ENCODE measurements at places on chromosomes 4 and X.
A peak's percentile ranks its signal among the peaks of the same experiment; 100 is the strongest.

- no peak for DNase-seq
These were observed 70.2 kb downstream of the AR start for GRCh38 chrX:67613996-67614395.

DNA sequence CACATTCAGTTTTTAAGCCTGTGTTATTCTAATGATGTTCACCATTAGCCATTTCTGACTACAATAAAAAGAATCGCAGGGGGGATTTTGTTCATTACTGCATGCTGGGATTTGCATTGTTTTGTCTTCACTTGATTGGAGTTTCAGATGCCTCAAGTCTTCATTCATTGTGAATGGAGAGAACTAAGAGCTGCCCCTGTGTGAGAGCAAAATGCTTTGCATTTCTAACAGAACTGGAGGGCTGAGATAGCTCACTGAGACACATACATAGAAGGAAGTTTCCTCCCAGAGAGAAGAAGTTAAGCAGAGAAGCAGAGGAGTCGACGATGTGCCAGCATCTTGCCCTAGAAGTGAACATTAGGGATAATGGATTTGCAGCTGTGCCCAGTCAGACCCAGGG, 113.5 kb upstream of the GATB start:
- peak; percentile 55 for DNase-seq

DNA sequence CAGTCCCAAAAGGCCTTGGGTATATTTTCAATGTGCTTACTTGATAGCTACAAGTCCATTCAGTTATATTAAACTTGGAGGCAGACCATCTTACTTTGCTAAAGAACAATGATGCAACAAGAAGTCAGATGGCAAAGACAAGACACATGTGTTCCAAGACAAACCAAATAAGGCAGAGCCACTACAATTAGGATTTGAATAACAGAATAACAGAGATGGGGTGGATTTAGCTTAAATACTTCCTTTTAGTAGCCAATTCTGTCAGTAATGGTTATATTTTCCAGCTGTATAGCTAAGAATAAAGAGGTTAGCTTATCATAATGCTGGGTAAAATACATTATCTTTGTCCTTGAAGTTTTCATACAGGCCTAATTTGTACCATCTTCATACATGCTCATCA, 37.7 kb upstream of the FRAS1 start:
- no peak for DNase-seq

DNA sequence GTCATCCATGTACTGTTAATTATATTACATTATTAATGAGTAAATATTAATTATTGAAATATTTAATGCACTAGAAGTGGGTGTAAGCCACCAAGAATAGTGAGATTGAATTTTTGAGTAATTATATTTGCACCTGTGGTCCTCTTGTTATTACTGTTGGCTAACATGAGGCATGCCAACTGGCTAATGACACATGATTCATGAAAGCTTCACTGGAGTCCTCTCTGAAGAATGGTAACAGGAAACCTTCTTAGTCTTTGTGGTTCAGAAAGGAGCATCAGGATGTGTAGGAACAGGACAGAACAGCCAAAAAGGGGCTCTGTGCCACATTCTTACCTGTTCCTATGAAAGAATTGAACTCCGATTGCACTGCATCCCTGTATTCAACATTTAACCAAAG, 65.2 kb downstream of the SLC4A4 start:
- no peak for DNase-seq

DNA sequence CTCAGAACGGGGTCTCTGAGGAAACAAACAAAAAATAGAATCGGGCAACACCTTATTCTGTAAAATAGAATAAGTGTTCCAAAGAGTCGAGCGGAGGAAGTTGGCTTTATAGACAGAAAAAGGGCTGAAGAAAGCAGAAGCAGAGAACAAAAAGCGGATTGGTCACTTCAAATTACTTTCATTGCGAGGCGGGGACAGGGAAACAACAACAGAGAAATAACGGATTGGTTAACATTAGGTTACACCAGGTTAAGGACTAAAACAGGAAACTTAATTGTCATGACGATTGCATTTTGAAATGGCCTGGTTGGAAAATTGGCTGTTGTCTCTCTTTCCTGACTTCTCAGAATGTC, 433 bp upstream of the COQ2 start:
- DNase-seq = no peak

GRCh38 chrX:105121186-105121585, 99.3 kb downstream of the TEX13A start:
- DNase-seq = no peak

DNA sequence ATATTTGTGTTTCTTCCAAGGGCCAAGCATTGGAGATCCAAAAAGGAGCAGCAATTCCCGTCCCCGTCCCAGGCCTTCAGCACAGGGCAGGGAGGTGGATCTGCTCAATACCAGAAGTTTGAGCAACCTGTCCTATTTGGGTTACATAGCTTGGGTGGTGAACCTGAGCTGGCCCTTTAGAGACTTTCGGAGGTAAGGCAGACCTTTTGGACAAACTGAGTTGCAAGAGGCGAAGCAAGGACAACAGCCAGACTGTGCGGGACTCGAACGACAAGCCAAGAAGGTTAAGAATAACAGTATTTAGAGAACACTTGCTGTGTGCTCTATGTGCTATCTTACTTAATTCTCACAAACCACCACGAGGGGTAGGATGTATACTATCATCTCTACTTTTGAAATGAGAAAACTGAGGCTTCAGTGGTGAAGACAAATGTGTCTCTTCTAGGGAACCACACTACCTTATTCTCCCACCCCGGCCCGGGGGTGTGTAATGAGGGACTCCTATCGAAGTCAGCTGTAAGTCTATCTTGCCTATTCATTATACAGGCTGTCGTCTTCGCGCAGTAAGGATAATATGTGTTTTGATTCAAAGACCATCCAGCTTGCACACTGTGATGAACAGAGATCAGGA, 1.3 kb downstream of the NOP14 start:
- DNase-seq = peak; percentile 24

DNA sequence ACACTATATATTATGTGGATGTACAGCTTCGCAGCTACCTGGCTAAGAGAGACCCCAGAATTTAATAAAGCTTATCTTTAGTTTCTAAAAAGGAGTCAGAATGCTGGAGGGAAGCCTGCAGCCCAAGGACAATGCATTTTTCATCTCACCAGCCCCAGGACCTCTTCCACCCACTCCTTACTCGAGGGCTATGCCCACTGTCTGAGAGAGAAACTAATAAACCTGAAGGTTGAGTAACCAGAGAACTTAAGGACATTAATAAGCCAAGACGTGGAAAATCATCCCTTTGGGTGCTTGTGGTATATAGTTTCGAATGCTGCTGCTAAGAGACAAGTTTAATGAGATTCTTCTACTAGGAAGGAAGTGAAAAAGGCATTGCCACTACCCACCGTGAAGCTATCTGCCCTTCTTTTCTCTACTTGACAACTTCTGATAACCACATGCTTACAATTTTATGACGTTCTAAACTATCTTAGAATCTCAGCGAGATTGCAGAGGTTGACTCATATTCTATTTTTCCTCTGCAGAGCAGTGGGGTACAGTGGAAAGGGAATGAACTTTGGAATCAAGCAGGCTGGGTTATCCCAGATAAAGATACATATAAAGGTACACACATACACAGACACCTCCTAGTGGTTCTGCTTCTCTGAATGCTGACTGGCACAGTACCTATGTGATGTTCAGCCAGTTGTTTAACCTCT, 3.3 kb downstream of the RELL1 start:
- no peak for DNase-seq

GRCh38 chr4:139728840-139729239, 63.2 kb downstream of the MGST2 start:
- DNase-seq = no peak

- no peak for DNase-seq
These were observed 181.6 kb downstream of the SPOCK3 start for GRCh38 chr4:167052631-167053091.

DNA sequence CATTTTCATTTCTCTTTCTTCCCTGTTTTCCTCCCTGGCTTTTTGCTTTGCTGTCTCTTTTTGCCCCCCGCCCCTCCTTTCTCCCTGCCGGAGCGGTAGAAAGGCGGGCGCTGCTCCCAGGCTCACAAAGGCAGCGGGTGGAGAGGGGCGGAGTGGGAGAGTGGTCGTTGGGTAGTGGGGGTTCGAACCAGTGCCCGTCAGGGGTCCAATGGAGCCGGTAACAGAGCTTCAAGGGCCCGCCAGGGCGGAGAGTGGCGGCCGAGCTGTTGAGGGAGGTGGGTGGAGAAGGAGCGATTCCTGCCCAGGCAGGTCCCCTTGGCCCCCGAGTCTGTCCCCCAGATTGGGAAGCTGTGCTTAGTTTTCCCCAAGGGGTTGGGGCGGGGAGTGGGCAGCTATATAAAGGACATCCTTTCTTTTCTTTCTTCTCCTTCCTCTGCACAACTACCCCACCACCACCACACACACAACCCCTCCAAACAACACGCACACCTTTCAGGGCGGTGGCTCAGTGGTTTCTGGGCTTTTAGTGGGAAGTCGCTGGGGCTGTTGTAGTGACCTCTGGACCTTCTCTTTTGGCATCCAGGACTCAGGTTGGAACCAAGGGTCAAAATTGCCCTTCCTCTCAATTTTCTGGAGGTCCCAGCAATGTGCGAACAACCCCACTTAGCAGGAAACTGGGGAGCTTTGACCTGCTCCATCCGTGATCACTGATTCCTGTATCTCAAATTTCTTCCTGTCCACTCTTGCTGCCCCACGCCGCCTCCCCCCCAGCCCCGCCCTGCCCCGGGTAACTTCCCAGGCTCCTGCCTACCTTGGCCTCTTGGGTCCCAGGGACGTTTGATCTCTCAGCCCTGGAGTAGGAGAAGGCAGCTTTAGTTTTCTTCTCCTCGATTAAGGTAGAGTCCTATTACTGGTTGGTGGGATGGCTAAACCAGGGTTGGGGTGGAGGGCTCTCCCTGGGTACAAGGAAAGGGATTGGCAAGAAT, 1.9 kb downstream of the EFNB1 start:
- peak; percentile 48 for DNase-seq

- DNase-seq = no peak
These were observed 110.0 kb upstream of the PPARGC1A start for GRCh38 chr4:23999714-24000469.

GRCh38 chr4:105990933-105991332, 95.7 kb downstream of the NPNT start:
- no peak for DNase-seq

GRCh38 chrX:83845397-83845796, 15.5 kb upstream of the CYLC1 start:
- DNase-seq = peak; percentile 12

DNA sequence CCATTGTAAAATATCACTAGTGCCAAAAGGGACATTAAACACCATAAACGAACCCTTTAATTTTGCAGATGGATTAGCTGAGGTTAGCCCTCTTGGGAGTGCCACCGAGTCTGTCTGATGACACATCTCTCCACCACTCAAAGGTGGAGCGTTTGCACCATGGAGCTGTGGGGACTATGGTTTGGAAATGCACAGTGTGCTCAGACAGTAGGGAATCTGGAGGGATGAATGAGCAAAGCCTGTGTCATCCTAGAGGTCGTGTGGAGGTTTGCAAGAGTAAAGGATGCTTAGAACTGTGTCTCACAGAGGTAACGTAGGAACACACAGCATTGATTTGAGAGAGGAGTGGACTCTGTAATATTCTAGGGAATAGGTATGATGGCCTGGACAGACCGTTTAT, 93.7 kb downstream of the CLNK start:
- no peak for DNase-seq

DNA sequence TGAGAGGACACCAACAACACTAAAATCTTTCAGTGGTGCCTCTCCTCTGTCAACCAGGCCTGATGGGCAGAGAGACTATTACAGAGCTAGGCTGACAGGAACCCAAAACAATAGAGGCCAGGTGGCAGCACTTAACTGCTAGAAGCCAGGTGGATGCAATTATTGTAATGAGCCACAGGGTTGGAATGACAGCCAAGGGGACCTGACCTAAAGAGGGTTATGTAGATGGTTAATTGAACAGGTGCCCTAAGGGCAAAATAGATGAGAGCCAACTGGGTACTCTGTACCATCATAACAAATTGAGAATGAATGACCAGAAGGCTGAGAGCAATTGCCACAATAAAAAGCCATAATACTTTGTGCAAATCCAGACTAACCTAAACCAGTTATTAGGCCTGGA, 24.7 kb upstream of the FRAS1 start:
- DNase-seq = no peak

GRCh38 chr4:67558493-67558892, at the start of gene STAP1:
Gene STAP1, plus strand, starts transcription at chr4:67558727. Its CDS starts 83 bp downstream, at chr4:67558810.
- DNase-seq = no peak

DNA sequence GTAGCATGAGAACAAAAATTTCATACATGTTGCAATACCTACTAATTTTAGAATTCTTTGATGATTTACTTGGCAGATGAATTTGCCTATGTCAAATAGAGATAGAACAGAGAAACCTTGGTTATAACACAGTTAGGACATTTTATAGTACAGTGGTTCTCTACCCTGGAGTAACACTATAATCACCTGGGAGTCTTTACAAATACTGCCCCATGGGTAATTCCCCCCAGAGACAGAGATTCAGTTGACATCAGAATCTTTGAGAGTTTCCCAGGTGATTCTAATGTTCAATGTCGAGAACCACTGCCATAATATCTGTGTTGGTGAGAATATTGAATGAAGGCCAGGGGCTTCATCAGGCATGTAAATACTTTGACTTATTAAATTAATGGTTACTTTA, 401.3 kb upstream of the NDST4 start:
- DNase-seq = no peak

- DNase-seq = no peak
These were observed 27.0 kb downstream of the MBNL3 start for GRCh38 chrX:132461886-132462285.

DNA sequence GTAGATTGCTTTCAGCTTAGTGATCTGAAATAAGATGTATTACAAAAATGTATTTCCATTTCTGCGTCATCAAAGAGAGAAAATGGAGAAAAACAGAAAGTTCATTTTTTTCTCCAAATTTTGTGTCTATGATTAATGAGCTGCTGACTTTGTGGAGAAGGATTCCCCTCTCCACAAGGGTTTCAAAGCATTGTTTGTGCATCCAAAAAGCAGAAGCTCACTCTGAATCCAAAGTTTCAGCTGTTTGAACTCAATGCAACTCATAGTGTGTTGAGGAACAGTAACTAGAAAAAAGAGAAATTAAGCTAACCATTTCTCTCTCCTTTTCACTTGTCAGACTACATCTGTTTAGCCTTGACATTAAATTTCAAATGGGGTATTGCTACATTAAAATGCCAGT, 62.9 kb upstream of the SLC7A11 start:
- no peak for DNase-seq

DNA sequence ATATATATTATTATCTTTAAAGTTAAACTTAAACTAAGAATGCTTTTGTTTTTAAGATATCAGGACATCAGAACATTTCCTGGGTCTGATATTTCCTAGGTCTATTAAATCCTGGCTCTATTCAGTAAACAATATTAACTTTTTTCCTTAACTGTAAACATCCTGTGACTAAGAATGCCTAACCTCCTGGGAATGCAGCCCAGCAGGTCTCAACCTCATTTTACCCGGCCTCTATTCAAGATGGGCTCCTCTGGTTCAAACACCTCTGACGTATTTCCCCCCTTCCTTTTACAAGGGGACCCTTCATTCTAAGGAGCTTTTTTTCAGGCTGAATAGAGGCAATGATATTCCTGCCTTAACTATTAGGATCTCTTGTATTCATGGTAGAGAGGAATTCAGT, 35.8 kb upstream of the DYNLT3 start:
- no peak for DNase-seq

GRCh38 chr4:880684-881405, 51.3 kb downstream of the GAK start:
- no peak for DNase-seq

Data from retina (tissue), 1 donor.